SK-N-DZ (cell line): ENCODE measurements at places on chromosomes 1 and 21.
A peak's percentile ranks its signal among the peaks of the same experiment; 100 is the strongest.

DNA sequence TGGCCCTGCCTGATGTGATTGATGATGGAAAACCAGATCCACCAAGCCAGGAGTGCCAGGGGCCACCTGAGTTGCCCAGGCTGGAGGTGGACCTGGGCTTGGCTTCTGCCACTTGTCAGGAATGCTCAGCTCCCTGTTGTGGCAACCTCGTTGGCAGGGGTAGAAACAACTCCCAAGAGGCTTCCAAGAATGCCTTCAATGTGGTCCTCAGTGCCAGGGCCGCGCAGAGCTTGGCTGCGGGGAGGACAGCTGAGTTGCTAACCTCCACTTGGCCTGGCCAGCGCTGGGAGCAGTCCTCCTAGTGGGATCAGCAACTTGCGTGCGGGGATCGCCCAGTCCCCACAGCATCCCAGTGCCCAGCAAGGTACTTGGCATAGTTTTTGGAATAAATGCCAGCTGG is 9.0 kb downstream of the MYOM3 start:
- no peak for DNase-seq

- no peak for DNase-seq
Observed at GRCh38 chr1:111793923-111794322, 38.2 kb downstream of the DDX20 start.

DNA sequence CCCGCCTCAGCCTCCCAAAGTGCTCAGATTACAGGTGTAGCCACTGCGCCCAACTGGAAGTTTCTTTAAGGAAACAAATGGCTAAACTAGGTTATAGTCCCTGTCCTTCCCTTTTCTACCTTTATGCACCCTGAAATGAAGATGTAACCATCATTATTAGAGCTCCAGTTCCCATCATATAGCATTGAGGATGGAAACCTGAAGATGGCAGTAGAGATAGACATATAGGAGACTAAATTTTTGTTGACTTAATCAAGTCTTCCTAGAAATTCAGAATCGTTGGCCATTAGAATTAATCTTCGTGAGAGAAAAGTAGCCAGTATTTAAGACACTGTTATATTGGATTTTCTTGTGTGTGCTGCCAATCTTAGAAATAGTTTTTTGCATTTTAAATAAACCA is 1016.3 kb upstream of the NCAM2 start:
- no peak for DNase-seq

DNA sequence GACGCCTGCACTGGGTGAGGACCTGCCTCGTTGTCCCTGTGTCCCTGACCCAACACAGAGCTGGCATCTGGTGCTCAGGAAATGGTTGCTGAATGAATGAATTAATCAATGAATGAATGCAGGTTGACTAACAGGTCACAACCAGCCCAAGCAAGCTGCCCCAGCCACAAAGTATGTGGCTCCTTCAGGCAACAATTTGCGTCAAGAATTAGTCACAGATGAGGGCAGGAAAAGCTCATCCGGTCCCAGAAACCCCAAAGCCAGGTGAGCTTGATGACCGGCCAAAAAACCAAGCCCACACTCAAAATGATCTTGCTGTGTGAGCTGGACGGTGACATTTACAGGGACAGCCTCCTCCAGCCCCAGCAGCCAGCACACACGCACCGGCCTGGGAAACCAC is 40.6 kb upstream of the GPR153 start:
- no peak for DNase-seq

DNA sequence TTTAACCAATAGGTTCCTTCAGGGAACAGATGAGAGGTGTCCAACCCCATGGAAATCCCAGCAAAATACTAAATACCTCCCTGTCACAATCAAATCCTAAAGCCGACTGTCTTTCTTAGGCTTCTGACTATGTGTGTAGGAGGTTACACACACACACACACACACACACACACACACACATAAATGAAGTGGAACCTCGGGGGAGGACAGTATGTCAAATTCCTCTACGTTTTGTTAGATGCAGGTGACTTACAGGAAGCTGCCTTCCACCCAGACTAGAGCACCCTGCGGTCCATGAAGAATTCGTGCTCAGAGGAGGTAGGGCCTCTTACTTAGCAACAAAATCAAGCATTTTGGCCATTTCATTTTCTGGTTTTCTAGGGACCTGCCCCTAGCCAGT is 16.4 kb downstream of the RSPH1 start:
- no peak for DNase-seq

- DNase-seq: peak; percentile 95
Observed at GRCh38 chr1:216606047-216606637, 117.1 kb downstream of the ESRRG start.

GRCh38 chr1:201795066-201795465 is 33.9 kb upstream of the IPO9 start:
- no peak for DNase-seq

DNA sequence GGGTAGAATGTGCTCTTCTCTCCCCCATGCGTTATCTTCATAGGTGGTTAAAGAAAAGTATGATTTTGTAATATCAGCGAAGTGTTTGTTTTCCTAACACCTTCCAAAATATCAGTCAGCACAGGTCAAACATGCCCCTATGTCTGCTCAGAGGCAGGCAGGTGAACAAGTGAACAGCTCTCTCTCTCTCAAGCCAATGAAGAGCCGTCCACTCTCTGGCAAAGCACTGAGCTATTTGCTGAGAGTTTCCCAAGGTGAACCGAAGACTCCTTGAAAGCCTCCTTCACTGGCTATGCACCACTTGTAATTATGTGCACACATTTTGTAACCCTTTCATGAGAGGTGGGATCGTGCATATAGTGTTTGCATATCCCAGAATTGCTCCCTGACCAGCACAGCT is 47.7 kb downstream of the ST6GALNAC3 start:
- no peak for DNase-seq

- no peak for DNase-seq
Observed at GRCh38 chr1:218679391-218679790, 334.3 kb downstream of the TGFB2 start.

DNA sequence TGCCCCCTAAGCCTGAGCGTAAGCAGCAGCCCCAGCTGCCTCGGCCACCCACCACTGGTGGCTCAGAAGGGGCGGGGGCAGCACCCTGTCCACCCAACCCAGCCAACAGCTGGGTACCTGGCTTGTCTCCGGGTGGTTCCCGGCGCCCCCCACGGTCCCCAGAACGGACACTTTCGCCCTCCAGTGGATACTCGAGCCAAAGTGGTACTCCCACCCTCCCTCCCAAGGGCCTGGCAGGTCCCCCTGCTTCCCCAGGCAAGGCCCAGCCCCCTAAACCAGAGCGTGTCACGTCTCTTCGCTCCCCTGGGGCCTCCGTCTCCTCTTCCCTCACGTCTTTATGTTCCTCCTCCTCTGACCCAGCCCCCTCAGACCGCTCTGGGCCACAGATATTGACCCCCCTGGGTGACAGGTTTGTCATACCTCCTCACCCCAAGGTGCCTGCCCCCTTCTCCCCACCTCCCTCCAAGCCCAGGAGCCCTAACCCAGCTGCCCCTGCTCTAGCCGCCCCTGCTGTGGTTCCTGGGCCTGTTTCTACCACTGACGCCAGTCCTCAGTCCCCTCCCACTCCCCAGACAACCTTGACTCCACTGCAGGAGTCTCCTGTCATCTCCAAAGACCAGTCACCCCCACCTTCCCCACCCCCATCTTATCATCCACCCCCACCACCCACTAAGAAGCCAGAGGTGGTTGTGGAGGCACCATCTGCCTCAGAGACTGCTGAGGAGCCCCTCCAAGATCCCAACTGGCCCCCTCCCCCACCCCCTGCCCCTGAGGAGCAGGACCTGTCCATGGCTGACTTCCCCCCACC is 46.2 kb downstream of the YARS1 start:
- DNase-seq: no peak

GRCh38 chr1:201578008-201578888 is 39.3 kb downstream of the NAV1 start:
- no peak for DNase-seq

- no peak for DNase-seq
Observed at GRCh38 chr1:1390675-1391074, 8.5 kb downstream of the CCNL2 start.

DNA sequence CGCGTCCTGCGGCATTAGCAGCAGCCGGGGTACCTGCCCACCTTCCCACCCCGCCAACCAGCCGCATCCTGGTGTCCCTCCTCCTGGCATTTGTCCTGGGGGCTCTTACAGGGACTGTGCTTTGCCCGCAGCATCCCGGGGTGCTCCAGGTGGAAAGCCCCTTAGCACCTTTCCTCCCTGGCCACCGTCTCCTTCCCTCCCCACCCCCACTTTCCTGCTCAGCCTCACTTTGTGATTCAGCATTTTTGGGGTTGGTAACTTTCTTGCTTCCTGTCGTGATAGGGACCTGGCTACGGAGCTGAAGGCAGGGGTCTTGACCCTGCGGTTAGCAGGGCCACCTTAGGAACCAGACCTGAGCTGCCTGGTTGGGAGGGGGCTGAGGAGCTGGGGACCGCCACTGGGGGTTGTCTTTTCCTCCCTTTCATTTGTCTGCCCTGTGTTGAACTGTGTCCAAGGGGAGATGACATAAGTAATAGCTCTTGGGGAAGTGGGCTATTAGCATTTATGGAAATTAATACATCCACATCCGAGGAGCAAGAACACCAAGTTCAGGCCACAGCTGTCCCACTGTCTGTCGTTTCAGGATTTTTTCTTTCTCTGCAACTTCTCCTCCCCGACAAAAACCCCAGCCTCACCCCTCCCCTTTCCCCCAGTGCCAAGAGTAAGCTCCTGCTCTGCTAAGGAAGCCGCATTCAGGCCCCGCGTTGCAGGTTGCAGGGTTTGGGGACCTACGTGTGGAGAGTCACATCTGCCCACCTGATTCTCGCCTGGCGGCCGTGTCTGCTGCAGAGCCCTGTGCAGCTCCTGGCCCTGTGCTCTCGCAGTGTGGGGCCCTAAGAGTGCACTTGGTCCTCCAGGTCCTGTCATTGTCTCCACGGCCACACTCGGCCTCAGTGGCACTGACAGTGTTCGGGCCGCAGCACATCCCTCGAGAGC is 1.6 kb upstream of the NPHP4 start:
- no peak for DNase-seq

DNA sequence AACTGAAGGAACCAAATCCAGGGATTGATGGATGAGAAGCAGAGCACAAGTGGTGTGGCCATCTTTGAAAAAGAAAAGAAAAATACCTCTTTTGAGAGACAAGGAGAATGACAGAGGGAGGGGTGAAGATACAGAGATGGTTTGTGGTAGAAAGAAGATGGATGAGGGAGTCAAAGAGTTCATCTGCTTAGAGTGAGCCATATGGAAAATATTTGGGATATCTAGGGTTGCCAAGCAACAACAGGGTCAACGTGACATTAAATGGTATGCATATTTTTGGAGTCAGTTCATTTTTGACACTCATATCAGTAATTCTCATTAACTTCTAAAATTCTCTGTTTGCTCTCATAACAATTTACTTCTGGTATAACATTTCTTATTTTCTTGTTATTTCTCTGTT is 50.7 kb downstream of the MACF1 start:
- no peak for DNase-seq

- no peak for DNase-seq
Observed at GRCh38 chr1:181482521-181483284, 614 bp upstream of the CACNA1E start.

GRCh38 chr1:198359024-198359653 is 181.3 kb downstream of the ATP6V1G3 start:
- DNase-seq: peak; percentile 6

DNA sequence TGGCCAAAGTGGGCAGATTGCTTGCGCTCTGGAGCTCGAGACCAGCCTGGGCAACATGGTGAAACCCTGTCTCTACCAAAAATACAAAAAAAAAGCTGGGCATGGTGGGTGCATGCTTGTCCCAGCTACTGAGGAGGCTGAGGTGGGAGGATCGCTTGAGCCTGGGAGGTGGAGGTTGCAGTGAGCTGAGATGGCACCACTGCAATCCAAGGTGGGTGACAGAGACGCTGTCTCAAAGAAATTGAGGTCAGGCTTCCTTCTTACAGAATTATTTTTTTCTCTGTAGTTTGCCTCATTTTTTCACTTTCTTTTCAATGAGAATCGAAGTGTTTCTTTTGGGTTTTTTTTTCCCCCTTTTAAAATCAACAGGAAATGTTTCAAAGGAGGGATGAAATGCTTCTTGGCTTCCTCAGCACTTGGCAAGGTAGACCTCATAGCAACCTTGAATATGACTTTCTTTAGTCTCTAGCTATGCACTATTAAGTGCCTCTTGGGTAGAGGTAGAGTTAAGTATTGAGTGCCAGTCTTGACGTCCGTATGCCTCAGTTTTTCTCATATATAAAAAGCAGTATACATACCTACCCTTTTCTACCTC is 40.3 kb downstream of the MDM4 start:
- DNase-seq: no peak

DNA sequence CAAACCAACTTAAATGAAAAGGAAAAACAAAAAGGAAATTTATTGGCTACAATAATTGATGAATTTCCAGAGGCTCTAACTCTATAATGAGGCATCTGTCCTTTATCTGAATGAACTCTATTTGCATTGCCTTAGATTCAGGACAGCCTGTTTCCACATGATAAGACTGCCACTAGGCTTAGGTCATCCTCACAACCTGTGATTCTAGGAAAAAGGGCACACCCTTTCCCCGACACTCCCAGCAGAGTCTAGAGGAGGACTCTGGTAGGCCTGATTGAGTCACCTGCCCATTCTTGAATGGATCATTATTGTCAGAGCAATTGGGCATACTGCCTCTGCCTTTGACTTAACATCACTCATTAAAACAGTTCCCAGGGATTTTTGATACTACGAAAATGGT is 262.8 kb downstream of the TPR start:
- no peak for DNase-seq

- no peak for DNase-seq
Observed at GRCh38 chr1:203791498-203791897, 3.9 kb upstream of the ZBED6 start.

- no peak for DNase-seq
Observed at GRCh38 chr1:95021805-95022643, 50.7 kb downstream of the ALG14 start.

- no peak for DNase-seq
Observed at GRCh38 chr1:115166531-115167091, 77.3 kb upstream of the TSPAN2 start.

DNA sequence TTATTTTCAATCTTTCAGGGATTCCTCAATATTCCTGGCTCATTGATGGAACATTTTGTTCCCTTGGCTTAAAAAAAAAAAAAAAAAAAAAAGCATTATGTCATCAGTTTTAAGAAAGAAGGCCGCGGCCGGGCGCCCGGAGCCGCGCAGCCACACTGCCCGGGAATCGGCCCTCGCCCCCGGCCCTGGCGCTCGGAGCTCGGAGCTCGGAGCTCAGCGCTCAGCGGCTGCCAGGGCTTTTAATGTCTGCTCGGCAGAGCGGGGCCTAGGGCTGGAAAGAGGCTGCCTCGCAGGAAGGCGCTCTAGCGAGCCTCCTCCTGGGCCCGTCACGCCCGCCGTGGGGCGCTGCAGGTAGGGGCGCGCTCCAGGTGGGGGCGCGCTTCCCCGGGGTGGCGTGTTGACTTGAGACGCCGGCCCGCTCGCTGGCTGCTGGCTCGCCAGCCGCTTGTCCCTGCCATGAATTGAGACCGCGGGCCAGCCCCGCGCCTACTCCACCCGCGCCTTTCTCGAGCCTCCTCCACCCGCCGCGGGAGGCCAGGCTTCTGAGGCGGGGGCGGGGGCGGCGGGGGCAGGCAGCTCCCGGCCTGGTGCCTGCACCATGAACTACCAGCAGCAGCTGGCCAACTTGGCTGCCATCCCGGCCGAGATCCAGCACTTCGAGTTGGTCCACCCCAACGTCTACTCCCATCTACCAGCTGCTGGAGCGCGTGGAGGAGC is 5.4 kb upstream of the TDRD5 start:
- DNase-seq: peak; percentile 47

- no peak for DNase-seq
Observed at GRCh38 chr1:25805863-25806225, 5.9 kb downstream of the SELENON start.
